Cerebellar nuclear complex (tissue), 1 donor: ENCODE measurements at places on chromosomes 2 and 18.
A peak's percentile ranks its signal among the peaks of the same experiment; 100 is the strongest.

GRCh38 chr2:230335864-230336506 is 9.0 kb downstream of the SP140L start:
- no peak for DNase-seq

DNA sequence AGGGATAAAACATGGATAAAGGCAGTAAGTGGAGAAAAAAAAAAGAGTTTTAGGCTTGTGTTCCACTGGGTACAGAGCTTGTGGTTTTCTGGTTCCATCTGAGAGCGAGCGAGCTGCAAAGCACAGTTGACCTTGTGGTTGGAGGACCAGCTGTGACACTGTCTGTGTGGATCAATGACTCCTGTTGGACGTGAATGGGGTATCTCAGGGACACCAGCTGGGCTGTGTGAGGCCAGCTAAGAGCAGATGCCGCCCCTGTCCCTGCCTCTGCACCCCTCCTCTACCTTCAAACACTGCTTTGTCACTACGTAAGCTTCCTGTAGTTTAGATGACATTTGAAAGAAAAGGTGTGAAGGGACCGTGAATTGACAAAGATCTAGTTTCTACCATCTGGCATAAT is 67.8 kb downstream of the QPCT start:
- no peak for DNase-seq

DNA sequence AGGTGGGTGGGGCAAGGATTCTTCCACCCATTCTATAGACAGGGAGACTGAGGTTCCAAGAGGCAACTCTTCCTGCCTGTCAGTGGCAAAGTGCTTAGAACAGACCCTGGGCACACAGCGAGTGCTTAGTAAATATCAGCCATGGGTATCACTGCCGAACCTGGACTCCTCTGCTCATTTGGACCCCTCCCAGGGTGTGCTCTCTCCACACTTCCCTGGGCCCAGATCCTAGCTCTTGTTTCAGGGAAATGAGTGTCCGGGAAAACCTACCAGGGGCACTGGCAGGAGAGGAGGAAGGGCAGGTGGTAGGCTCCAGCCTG is 136.3 kb downstream of the CYP26B1 start:
- no peak for DNase-seq

- no peak for DNase-seq
Observed at GRCh38 chr2:133787207-133787606, 218.9 kb upstream of the NCKAP5 start.

DNA sequence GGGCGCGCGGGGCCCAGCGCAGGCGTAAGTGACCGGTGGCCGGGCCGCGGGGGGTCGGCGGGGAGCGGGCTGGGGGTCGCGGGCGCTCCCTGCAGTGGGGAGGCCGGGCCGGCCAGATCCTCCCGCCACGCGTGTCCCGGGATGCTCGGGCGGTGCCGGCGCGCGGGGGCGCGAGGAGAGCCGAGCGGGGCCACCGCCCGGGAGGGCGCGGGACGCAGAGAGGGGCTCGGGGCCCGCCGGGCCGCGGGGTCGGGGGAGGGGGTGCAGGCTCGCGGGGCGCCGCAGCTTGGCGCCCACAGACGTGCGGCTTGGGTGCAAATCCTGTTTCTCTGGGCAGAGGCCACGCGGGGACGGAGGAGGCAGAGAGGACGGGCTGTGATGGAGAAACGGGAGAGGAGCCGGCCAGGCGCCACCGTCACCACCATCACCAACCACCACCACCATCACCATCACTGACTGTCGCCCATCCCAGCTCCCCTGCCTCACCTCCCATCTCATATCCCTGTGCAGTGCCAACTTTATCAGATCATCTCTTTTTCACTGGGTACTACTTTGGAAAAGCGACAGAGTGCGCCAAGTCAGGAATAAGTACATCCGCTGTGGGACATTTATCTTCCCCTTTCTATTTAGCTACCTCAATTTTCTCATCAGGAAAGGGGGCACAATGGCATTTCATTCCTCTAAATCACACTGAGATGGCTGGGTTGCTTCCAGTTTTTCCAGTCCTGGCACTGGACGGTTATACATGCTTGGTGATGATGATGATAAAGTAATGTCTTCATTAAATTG is 97.2 kb upstream of the GPR45 start:
- DNase-seq, result no peak

- no peak for DNase-seq
Observed at GRCh38 chr2:188647430-188648070, 326.6 kb upstream of the COL3A1 start.

GRCh38 chr2:104755026-104755878 is 98.7 kb upstream of the POU3F3 start:
- no peak for DNase-seq

DNA sequence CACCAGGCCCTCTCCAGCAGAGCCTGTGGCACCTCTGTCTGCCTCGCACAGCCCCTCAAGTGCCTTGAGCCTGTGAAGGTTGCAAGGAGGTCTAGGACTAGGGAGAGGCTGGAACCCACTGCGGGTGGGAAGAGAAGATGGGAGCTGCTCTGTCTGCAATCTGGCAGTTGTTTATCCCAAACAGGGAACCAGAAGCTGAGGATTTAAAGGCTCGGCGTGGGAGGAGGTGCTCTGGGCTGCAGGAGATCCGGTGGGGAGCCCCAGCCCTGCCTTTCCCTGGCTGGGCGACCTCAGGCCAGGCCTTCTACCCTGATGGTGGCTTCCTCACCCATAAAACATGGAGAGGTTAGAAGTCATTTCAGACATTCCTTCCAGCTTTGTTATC is 174.1 kb downstream of the SMAD7 start:
- no peak for DNase-seq

DNA sequence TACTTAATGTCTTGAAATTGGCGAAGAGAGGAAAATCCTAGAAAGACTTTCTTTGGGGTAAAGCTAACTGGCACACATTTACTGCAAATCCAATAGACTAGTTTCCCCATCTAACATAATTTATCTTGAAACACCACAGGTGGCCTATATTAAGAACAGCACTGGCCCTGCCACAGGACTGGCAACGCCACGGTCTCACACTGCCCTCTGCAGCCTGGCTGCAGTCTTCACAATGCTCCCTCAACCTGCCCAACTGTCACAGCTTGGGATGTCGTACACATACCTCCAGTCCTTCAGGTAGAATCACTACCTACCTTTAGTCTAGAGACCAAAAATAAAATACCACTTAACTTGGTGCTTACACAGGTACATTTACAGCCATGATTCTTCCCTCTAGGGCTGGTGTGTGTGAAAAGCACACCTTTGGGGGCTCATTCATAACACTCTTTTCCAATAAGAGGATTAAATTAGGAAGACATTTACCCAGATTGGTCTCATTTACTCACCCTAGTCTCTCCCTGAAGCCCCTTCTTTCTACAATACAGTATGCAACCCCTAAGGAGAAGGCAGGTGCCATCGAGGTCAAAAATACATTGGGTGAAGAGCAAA is 222.2 kb downstream of the C1D start:
- peak; percentile 41 for DNase-seq

DNA sequence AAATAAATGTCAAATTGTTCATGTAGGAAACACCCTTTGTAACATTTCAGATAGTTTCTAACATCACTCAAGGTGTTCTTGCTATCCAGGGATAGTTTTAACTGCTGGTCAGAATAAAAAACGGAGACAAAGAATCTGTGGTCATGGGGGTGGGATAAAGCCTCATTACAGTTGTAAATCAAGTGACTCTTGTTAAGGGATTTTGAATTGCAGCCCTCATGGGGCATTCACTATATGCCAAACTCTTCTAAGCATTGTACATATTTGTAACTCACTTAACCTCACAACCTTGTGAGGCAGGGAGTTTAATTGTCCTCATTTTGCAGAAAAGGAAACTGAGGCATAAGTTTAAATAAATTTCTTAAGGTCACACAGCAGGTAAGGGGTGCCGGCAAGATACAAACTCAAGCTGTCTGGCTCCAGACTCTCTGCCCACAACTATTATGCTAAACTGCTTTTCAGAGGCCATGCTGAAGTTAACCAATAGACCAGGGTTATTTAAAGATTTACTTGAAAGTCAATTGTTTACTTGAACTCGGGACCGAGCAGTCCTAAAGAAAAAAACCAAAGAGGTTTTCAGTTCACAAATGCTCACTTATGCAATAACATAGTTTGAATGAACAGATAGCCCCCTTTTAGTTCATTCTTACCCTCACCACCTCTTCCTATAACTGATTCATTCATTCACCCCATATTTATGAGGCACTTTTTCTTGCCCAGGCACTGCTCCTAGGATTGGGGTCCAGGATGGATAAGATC is 121.6 kb upstream of the FZD5 start:
- no peak for DNase-seq

- DNase-seq, result no peak
Observed at GRCh38 chr2:159783556-159783955, 14.5 kb downstream of the CD302 start.
